ENCODE measurements at places on chromosomes 1 and 21. TPM values are rescaled to one million over a fixed set of nuclear protein-coding genes. Genes with fewer than 3 reads are reported as not detected.

Gene FBXO2
- total RNA-seq = 0.88 TPM

Gene GJC2
- 1.2 TPM for total RNA-seq

Gene CRB1
- not detected for total RNA-seq

Gene DAB1
- total RNA-seq = not detected
